ENCODE measurements at places on chromosomes 12 and 14.

GRCh38 chr14:30551460-30551859 lies 7.5 kb upstream of the G2E3 start:
- DNase-seq, result no peak

GRCh38 chr12:124618291-124618902 lies 51.0 kb upstream of the NCOR2 start:
- no peak for DNase-seq

DNA sequence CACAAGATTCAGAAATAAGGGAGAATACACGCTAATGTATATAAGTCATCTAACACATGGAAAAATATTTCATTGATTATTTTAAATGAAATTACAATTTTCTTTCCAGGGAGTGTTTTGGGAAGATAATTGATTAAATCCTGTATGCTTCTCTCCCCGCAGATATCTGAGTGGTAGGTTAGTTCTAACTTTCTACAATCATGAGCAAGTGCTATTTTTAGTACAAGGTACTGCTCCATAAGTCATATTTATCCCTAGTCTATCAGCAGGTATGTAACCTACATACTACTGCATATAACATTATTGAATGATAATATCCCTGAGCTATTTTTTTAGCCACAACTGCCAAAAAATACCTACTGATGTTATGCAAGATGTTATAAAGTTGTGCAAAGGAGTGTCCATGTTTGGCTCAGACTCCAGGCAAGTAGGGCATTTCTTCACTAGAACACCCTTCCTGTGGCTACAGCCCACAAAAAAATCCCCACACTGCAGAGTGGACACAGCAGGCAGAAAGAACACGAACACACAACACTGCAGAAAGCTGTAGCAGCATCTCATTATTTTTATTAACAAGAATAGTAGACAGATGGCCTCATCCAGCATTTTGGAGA lies 87.0 kb downstream of the SEC23A start:
- DNase-seq, result no peak

DNA sequence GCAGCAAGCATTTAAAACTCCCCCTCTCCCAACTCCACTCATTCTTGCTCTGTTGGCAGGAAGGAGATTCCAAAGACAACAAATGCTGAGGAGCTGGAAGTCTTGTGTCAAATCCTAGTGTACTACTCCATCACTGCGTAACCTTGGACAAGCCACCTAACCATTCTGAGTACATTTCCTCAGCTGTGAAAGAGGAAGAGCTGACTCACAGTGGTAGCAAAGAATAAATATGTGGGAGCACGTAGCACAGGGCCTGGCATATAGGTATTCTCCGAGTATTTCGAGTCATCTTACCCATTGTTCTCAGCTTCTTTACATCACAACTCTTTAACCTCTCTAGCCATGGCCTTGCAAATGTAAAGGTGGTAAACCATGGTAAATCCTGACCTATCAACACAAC lies 28.7 kb downstream of the EGLN3 start:
- no peak for DNase-seq

GRCh38 chr12:4978737-4979136 lies 64.9 kb upstream of the KCNA5 start:
- DNase-seq, result no peak

DNA sequence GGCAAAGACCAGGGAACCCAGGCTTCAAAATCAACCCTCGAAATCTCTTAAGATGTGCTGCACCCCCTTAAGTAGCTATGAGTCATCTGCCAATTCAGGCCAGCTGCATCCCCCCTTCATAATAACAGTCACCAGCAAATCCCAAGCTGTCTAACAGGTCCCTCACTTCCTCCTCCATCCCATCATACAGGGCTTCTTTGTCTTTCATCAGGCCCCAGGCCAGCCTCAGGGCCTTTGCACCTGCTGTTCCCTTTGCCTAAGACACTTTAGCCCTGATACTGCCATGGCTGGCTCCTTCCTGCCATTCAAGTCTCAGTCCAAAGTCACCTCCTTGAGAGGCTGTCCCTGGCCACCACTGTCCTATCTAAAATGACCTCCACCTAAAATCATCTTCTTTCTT lies 4.0 kb downstream of the RASAL1 start:
- DNase-seq, result no peak

DNA sequence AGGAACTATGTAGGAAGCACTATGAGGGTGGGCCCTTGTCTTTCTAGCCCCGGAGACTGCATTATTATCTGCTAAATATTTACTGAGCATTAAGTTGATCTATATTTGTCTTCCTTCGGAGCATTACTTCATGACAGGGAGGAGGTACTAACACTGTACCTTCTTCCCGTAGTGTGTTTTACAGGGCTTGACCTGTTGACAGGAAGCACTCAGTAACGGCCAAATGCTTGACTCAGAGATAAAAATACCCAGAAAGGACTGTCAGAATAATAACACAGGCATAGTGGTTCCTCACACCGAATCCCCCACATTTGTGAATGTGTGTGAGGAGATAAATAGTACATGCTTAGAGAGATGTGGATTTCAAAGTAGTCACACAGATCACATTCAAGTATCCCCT lies 466.6 kb downstream of the EGLN3 start:
- DNase-seq, result no peak
